ENCODE measurements at places on chromosomes 3 and 15.

DNA sequence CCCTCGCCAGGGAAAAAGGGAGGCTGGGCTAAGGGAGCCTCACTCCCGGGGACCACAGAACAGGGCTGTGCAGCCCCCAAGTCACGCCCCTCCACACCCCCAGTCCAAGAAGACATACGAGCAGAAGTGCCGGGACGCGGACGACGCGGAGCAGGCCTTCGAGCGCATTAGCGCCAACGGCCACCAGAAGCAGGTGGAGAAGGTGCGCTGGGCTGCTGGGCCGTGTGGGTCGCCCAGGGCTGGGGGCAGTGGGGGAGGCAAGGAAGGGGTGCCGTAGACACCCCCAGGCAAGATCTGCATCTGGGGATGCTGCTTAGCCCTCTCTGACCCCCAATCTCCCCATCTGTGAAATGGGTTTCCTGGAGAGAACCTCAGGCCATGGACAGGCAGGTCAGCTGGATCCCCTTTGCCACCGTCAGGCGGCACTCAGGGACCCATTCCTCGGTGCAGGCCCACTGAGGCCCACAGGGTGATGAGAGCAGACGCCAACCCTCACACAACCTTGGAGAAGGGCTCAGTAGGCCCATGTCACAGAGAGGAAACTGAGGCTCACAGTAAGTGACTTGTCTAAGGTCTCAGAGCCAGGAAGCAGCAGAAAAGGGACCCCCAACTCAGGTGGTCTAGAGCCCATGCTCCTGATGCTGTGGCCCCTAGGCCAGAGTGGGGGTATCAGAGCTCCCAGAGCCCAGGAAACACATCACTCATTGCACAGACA, 33.7 kb downstream of the PSTPIP1 start:
- no peak for DNase-seq

GRCh38 chr15:69012761-69013364, 1.6 kb upstream of the NOX5 start:
- no peak for DNase-seq

DNA sequence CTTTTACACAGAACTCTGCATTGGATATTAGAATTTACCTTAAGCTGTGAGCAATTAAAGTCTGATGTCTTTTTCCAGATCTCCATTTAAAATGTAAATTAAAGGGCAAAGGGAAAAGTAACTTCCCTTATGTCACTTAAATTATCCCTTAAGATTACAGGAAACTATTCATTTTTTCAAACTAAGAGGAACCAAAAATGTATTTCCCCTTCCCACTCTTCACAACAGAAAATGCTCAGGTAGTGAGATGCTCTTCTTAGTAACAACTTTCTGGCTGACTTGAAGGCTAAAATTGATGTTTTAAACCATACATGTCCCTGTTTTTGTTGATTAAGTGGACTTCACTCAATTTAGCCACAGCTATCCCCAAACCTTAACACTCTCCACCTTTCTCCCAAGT, 17.6 kb downstream of the RSL24D1 start:
- DNase-seq: no peak

DNA sequence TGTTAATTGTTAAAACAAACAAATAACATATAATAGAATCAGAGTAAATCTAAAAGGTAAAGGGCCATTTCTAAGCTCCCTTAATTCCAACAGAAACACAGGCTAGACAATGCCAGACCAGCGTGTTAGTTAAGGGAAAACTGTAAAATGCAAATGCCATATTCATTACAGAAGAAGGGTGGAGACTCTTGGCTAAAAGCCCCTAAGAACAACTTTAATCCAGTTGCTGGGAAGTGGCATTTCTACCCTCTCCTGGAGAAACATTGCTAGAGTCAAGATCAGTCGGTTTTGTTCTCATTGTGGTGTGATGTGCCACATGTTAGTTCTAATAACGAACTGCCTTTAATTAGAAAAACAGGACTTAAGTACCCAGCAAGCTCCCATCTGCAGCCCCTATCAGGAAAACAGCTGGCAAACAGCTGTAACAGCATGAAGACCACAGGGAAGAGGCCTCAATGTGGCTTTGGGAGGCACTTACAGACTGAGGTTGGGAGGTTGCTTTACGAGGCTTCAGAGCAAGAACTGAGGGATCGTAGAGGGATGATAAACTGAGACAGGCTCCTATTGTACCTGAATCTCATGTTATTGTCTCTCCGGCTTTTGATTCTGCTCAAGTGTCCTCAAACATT, 1134.8 kb downstream of the ROBO1 start:
- no peak for DNase-seq

- no peak for DNase-seq
Observed at GRCh38 chr15:59237119-59237855, 30.6 kb downstream of the LDHAL6B start.

- DNase-seq: no peak
Observed at GRCh38 chr3:138768125-138768524, 66.6 kb downstream of the PIK3CB start.

GRCh38 chr3:110420158-110420641, 651.4 kb upstream of the NECTIN3 start:
- DNase-seq: no peak

DNA sequence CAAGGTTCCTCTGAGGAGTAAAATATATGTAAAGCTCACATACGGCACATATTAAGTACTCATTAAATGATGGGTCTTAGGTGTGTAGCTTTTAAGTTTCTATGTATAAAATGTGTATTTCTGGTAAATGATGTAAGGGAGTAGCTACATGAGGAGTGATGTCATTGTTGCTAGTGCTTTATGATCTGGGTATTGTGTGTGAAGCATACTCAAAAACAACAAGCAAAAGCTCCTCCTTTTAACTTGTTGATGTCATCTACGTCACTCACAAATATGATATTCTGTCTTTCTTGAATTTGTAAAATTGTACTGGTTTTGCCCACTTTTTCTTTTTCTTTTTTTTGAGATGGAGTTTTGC, 1.4 kb upstream of the HERC1 start:
- DNase-seq: no peak

DNA sequence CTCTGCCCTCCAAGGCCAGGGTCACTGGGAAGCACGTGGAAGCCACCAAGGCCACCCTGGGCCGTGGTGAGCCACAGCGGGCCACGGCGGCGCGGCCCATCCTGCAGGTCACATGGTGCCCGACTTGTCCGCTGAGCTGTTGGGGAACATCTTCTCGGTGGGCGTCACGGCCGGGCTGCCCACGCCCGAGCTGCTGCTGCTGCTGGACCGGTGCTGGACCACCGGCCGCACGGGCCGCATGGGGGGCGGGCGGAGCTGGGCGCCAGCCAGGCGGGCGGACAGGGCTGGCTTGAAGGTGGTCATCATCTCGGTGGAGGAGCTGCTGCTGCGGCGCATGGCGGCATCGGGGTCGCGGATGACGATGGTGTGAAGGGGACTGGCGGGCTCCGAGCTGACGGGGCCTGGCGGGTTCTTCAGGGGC, 22.1 kb upstream of the RAD18 start:
- DNase-seq: no peak

DNA sequence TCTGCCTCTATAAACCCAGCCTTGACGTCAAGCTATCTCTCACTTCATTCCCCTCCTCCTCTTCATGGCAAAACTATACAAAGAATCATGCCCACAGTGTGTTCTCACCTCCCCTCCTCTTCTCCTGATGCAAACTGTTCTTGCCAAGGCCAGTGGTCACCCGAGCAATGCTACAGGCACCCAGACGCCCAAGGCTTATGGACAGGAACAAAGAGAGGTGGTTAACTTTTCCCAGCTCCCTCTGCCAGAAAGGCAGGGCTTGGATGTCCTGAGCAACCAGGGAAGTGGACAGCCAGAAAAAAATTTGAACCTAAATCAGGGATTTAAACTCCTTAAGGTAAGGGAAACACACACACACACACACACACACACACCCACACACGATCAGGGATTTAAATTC, 5.1 kb downstream of the SLC41A3 start:
- DNase-seq: no peak
